IPS DF 6.9 (cell line): ENCODE measurements at places on chromosomes 13 and 19.
A peak's percentile ranks its signal among the peaks of the same experiment; 100 is the strongest.

DNA sequence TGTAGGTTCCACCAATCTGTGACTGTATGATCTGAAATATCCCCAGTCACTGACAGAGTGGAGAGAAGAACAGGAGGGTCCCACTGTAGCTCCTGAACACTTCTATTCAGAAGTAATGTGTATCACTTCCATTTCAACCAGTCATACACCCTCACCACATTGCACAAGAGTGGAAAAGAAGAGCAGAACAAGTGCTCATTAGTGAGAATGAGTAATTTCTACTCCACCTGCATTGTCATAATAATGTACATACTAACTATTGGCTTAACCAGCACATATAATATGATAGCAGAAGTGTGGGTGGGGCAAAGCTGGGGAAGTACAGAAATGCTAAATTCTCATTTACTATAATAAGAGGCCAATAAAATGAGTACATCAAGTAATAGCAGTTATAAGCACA, 342.7 kb downstream of the LMO7 start:
- no peak for DNase-seq

- DNase-seq: peak; percentile 66
Measured at GRCh38 chr13:50636007-50636704, 207.3 kb downstream of the DLEU7 start.

DNA sequence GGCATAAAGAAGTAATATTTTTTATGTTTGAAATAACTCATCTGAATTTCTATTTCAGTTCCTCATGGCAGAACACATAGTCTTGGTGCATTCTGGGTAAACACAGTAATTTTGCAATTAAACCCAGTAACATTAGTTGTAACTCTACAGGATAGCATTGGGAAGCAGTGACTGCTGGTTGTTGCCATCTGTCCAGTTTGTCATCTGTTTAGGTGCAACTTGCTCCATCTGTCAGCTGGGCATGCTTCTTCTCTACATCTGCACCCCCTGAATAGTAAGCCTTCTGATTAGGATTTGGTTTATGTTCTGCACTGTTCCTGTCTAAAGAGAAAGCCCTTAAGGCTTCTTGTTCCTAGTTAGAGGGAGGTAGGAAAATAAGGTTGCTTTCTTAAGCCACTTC, 63.5 kb upstream of the CSNK1A1L start:
- no peak for DNase-seq

DNA sequence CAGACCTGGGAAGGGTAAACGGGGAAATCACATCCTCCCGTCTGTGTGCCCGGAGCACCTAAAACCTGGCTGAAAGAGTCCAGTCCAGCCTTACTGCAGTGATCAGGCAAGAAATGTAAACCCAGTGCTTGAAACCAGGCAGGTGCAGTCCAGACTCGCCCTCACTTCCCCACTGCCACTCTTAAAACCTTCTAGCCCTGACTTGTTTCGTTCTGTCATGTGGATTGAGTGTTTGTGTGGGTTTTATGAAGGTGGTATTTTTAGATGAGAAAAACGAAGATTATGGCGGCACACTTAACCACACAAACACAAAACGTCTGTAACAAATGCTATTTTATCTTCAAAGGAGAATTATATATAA, 839 bp upstream of the CKAP2 start:
- no peak for DNase-seq
